A549 treated with CORT108297 at 1 μM for 4 hours (cell line): ENCODE measurements at places on chromosomes 5 and 9. TPM values are rescaled to one million over a fixed set of nuclear protein-coding genes. Genes with fewer than 3 reads are reported as not detected.

Gene NMUR2
- 0.03 to 0.09 TPM (median 0.06 TPM) in 5 replicates for total RNA-seq

Gene ANGPTL2
- total RNA-seq, result 0.04 TPM in 1 of 5 replicates, not detected in the others

Gene TMEFF1
- total RNA-seq, result 0.68 to 1.8 TPM (median 1.2 TPM) in 5 replicates

Gene NDUFS4
- total RNA-seq, result 102 to 135 TPM (median 106 TPM) in 5 replicates

Gene IL5
- not detected in 5 replicates for total RNA-seq

Gene PAPPA
- total RNA-seq, result 24.8 to 45.0 TPM (median 35.3 TPM) in 5 replicates

Gene PRDM9
- total RNA-seq, result not detected in 5 replicates

Gene KDM3B
- total RNA-seq, result 35.8 to 50.7 TPM (median 41.6 TPM) in 5 replicates

Gene CENPK
- total RNA-seq, result 27.8 to 40.9 TPM (median 31.1 TPM) in 5 replicates

Gene IL17B
- total RNA-seq, result 0.18 TPM in 1 of 5 replicates, not detected in the others

Gene SLIT3
- 13.1 to 21.4 TPM (median 17.2 TPM) in 5 replicates for total RNA-seq

Gene KCNN2
- 0.06 to 0.20 TPM (median 0.12 TPM) in 5 replicates for total RNA-seq

Gene FAXDC2
- 0.10 to 0.25 TPM (median 0.18 TPM) in 4 of 5 replicates, not detected in the other for total RNA-seq

Gene FOXD4
- 0.25 to 0.82 TPM (median 0.44 TPM) in 5 replicates for total RNA-seq

Gene AQP3
- 10.9 to 19.7 TPM (median 17.3 TPM) in 5 replicates for total RNA-seq

Gene LCNL1
- 0.03 to 0.06 TPM (median 0.05 TPM) in 4 of 5 replicates, not detected in the other for total RNA-seq

Gene NAA35
- total RNA-seq, result 24.8 to 29.8 TPM (median 26.2 TPM) in 5 replicates

Gene PROB1
- total RNA-seq, result 0.17 to 0.38 TPM (median 0.28 TPM) in 5 replicates

Gene MEF2C
- total RNA-seq, result 0.01 to 0.05 TPM (median 0.02 TPM) in 4 of 5 replicates, not detected in the other

Gene SCGB3A2
- total RNA-seq, result not detected in 5 replicates

Gene ARL14EPL
- total RNA-seq, result 0.07 to 0.43 TPM (median 0.14 TPM) in 5 replicates

Gene SPATA6L
- total RNA-seq, result 1.9 to 2.4 TPM (median 2.1 TPM) in 5 replicates

Gene CAPSL
- not detected in 5 replicates for total RNA-seq

Gene NEURL1B
- total RNA-seq, result 2.5 to 3.9 TPM (median 3.3 TPM) in 5 replicates

Gene ASPN
- total RNA-seq, result not detected in 5 replicates

Gene OSMR
- 55.6 to 77.5 TPM (median 72.5 TPM) in 5 replicates for total RNA-seq

Gene CDH6
- 0.07 to 0.25 TPM (median 0.15 TPM) in 5 replicates for total RNA-seq

Gene GLDC
- total RNA-seq, result 11.3 to 14.9 TPM (median 13.1 TPM) in 5 replicates
